ENCODE measurements at places on chromosomes 4 and X.

DNA sequence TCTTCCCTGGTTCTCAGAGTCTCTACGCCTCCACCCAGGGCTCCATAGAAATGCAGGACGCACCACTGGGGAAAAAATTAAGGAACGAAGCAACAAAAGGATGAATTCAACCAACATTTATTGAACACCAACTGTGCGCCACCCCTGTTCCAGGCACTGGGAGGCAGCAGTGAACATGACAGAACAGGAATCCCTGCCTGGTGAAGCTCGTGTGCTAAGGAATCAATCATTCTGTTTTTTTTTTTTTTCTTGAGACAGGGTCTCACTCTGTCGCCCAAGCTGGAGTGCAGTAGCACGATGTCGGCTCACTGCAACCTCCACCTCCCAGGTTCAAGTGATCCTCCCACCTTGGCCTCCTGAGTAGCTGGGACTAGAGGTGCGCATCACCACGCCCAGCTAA lies 1.9 kb upstream of the FTSJ1 start:
- DNase-seq: no peak

GRCh38 chr4:87966095-87966496 lies 9.4 kb upstream of the SPP1 start:
- DNase-seq: no peak

GRCh38 chrX:153522259-153522658 lies 4.8 kb downstream of the ATP2B3 start:
- DNase-seq: no peak

DNA sequence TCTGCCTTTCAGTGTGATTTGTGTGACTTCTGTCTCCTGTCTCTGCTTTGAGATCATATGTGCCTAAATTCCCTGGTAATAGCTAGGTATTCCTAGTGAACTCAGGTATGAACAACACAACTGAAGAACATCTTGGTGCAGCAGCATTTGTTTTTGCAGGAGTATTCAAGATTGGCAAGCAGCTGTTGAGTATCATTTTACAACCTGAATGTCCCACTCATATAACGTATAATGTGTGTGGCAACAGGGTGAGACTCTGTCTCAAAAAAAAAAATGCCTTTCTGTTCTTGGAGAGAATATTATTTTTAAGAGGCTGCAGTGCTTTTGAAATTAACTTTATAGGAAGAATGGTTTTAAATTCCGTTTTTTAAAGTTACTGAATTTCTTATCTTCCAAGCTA lies 7.7 kb downstream of the LSM6 start:
- DNase-seq: no peak

DNA sequence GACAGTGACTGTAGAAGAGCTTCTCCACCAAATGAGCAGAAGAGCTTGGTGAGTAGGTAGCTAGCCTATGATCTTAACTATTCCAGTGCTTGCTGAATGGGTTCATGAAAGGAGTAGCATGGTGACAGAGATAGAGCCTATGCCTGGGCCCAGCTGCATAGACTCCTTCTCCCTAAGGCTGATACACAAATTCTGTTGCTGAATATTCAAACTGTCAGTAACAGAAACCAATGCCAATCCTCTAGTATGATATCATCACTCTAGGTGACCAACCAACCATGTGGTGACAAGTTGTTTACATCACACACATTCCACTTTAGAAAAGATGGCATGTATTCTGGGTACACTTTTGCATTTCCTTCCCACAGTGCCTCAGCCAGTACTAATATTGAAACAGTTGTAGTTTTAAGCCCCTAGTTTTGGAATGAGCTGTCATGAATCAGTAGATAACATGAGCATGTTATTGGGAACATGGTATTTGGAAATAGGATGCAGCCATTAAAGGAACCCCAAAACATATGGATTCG lies 103.4 kb upstream of the GRXCR1 start:
- no peak for DNase-seq

- DNase-seq: peak; percentile 71
Observed at GRCh38 chr4:24472514-24473308, 111.6 kb downstream of the DHX15 start.

GRCh38 chr4:112807083-112807482 lies 170.1 kb downstream of the LARP7 start:
- DNase-seq: no peak

DNA sequence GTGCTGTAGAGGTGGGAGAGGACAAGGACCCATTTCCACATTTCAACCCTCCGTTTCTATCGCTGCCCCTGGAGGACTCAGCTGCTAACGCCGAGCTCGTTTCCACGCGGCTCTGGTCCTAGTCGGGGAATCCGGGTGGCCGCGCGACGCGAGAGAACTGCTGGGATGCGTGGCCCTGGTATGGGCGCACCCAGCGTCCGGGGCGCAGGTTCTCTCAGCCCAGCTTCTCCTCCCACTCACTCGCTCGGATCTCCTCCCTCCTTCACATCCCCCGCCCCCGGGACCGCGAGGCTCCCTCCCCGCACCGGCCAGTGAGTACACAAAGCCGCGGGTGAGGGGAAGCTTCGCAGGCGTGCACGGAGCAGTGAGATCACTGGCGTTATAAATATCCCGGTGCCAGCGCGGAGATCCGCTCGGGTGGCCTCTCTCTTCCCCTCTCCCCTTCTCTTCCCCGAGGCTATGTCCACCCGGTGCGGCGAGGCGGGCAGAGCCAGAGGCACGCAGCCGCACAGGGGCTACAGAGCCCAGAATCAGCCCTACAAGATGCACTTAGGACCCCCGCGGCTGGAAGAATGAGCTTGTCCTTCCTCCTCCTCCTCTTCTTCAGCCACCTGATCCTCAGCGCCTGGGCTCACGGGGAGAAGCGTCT lies at the start of gene FGF5:
Gene FGF5, plus strand, starts transcription at position 412 of the 649 bp plus-strand sequence. Its CDS starts 161 bp downstream, at position 573.
- no peak for DNase-seq

- DNase-seq: no peak
Observed at GRCh38 chr4:139986689-139987501, 167.1 kb downstream of the MAML3 start.

GRCh38 chr4:107561481-107561880 lies 158.6 kb downstream of the PAPSS1 start:
- DNase-seq: no peak

DNA sequence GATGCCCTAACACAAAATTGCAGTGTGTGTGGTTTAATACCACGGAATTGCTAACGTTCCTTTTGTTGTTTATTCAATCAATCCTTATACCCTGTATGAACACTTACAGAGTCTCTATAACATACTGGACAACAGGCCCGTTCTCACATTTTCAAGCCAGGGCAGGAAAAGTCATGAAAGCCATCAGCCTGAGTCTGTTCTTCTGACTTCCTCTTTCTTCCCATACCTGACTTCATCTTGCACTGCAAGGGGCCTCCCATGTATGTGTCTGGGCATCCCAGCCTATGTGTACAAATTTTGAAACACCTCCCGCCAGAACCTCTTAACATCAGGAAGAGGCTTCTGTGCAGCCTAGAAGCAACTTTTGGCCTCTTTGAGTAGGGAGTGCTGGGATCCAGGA lies 4.9 kb upstream of the SHISA3 start:
- no peak for DNase-seq

GRCh38 chrX:38575888-38576287 lies 14.5 kb downstream of the TSPAN7 start:
- DNase-seq: no peak

DNA sequence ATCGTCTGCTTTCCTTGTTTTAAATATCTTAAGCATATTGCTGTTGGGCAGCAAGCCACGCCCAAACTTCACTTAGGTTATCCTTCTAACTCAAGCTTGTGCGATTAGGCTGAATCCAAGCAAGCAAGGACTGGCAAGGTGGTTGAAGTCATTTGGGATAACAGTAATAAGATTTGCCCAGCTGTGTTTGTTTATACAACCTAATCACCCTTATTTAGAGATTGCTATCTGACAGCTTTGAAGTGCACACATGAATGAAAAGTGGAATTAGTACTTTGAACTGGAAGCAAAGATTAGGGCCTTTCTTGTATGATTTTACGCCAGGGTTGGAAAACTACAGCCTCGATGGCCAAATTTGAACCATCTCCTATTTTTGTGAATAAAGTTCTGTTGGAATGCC lies 182.1 kb downstream of the ASB9 start:
- peak; percentile 2 for DNase-seq

- DNase-seq: no peak
Observed at GRCh38 chr4:106775636-106776035, 260.5 kb downstream of the DKK2 start.

DNA sequence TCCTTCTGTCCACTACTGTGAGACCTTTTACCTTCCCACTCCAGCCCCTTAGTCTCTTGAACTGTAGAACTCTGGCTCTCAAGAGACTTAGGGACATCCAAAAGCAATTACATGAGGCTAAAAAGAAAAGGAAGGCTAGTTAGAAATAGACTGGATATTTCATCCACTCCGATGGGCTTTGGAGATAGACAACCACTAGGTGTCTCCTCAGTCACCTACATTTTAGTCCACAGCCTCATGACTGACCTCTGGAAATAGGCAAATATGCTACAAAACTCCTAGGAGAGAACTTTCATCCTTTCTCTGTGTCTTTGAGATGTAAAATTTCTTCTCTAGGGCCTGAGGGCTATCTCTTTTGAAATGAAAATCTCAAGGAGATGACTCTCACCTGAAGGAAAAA lies 45.1 kb upstream of the LAMP2 start:
- peak; percentile 7 for DNase-seq

- DNase-seq: no peak
Observed at GRCh38 chr4:54545663-54546424, 111.9 kb upstream of the KIT start.

GRCh38 chrX:40471965-40472648 lies 108.7 kb upstream of the ATP6AP2 start:
- DNase-seq: no peak

DNA sequence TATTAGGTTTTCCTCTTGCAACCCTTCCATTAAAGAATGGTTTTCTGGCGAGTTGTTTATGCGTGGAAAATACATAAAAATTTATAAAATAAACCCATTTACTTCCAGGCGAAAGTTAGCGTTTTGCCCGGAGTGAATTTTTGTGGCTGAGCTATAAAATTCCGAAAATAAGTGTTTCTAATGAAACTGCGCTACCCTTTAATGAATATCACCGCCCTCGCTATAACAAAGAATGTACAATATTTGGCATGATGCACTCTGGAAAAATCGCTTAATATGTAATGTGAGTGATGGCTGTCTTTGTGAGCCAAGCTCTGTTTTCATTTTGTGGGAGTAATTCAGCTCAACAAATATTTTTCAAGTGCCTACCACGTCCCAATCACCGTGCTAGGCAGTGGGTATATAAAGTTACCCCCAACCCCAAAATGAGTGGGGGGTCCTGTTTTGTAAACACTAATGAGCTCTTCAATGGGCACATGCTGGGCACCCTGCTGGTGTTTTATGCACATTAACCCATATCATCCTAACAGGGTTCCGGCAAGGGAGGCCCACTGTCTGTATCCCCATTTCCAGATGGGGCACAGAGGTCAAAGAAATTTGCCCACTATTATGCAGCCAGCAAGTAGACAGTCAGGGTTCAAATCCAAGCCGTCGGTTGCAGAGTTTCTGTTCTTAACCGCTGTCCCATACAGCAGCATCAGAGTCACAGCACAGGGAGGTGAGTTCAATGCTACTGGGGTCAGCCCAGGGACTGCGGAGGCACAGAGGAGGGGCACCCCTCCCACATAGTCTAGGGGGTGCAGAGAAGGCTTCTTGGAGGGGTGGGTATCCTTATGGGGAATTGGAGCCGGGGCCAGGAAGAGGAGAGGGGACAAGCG lies 65.7 kb upstream of the STX18 start:
- no peak for DNase-seq

DNA sequence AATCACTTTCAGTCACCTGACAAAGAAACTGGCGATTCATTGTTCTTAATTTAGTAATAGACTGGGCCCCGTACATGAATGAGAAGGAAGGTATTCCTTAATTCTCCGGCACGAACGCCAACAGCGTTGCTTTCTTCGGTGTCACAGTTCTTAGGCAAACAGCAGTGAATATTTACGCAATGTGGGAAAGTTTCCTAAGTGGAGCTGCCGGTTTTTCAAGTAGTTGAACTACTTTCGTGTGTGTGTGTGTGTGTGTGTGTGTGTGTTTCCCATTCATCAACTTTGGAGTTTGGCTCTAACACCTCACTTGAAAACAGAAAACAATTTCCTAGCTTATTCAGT lies 651 bp downstream of the NXT2 start:
- DNase-seq: no peak

GRCh38 chr4:1216869-1217294 lies 32.0 kb downstream of the CTBP1 start:
- DNase-seq: peak; percentile 78

- DNase-seq: no peak
Observed at GRCh38 chr4:138158746-138159297, 83.3 kb downstream of the SLC7A11 start.

GRCh38 chr4:79466621-79467020 lies 58.6 kb upstream of the GK2 start:
- no peak for DNase-seq

DNA sequence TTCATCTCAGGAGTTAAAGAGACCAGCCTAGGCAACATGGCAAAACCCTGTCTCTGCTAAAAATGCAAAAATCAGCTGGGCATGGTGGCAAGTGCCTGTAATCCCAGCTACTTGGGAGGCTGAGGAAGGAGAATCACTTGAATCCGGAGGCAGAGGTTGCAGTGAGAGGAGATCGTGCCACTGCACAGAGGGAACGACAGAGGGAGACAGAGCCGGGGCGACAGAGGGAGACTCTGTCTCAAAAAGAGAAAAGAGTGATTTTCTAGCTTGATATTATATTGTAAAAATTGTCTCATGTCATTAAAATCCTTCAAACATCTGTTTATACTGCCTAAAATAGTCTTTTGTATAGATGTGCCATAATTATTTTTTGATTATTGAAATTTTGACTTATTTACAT lies 225.4 kb upstream of the AGA start:
- DNase-seq: no peak

GRCh38 chrX:112053169-112053568 lies 29.4 kb downstream of the TRPC5 start:
- no peak for DNase-seq

DNA sequence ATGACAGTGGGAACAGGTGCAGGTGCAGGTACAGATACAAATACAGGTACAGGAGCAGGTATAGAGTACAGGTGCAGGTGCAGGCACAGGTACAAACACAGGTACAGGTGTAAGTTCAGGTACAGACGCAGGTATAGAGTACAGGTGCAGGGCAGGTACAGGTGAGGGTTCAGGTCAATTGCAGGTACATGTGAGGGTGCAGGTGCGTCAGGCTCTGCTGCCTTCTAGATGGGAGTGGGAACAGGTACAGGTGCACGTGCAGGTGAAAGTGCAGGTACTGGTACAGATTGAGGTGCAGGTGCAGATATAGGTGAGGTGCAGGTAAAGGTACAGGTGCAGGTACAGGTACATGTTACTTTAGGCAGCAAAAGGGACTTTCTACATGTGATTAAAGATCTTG lies 85.7 kb downstream of the CRLF2 start:
- DNase-seq: no peak

DNA sequence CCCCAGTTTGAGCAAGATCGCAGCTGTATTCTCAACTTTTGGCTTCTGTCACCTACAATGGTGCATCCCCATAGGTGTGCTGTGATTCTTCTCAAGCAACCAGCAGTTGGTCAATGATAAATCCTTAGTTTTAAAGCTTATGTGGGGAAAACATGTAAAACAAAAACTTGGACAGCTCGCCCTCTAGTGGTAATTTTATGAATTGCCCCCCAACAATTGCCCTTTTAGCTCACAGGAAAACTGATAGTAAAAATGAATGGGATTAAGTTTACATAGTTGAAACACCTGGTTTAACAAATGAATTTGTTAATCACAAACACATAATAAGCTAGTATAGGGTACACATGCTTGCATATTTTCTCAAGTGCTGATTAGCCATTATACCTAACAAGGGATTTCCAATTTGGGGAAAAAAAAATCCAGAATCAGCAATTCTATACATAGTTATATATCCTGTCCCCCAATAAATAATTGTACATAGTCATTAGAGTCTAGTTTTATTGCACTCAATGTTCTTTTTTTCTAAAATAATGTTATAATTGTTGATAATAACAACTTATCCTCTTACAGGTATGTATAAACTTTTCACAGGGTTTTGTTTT lies 30.1 kb downstream of the TEX13A start:
- no peak for DNase-seq
